ENCODE measurements at places on chromosomes 1 and 21.

DNA sequence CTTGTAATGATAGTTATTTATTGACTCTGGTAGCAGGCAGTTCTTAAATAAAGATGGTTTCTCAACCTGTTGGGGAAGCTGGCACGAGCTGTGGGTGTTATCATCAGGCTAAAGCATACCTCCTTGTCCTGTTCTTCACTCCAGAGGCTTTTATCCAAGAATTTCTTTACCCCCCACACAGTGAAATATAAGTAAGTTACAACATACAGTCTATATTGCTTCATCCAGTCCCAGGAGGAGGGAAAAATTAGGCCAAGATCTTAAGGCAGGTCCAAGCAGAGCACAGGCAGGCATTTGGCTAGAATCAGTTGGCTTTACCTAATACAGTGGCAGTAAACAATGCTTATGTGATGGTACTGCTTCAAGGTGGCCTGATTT lies 6.3 kb downstream of the TMEM81 start:
- DNase-seq, result no peak

DNA sequence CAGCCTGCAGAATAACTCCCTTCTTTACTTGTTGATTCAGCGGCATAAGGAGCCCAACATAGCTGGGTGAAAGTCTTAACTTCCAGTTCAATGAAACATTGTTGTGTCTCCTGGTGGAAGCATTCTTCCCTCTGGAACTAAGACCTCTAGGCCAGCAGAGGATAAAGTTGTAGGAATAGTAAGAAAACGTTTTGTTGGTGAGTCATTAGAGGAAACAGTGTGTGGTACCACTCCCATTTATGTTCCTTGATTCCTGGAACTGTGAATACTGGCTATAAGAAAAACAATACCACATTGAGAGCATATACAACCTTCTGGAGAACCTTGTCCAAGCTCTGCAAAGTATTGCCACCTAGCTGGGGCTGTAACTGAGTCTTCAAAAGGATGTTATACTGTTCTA lies 737.4 kb upstream of the ZP4 start:
- DNase-seq, result no peak

DNA sequence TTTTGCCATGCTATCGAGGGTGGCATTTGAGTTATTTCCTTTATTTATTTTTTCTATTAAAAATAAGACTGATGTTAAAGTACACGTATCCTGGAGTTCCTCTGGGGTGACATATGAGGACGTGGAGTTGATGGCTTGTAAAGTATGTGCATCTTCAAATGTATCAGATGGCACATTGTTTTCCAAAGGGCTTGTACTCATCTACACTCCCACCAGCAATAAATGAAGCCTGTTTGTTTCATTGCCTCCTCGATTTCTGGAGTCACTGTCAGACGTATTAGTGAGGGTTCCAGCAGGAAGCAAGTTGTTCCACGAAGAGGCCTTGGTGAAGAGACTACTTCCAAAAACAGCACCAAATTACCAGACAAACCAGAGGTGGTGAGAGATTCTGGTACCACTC lies 423.9 kb downstream of the NPHP4 start:
- DNase-seq, result peak; percentile 18

- DNase-seq, result no peak
These were observed 20.0 kb downstream of the SERTAD4 start for GRCh38 chr1:210252621-210253051.

DNA sequence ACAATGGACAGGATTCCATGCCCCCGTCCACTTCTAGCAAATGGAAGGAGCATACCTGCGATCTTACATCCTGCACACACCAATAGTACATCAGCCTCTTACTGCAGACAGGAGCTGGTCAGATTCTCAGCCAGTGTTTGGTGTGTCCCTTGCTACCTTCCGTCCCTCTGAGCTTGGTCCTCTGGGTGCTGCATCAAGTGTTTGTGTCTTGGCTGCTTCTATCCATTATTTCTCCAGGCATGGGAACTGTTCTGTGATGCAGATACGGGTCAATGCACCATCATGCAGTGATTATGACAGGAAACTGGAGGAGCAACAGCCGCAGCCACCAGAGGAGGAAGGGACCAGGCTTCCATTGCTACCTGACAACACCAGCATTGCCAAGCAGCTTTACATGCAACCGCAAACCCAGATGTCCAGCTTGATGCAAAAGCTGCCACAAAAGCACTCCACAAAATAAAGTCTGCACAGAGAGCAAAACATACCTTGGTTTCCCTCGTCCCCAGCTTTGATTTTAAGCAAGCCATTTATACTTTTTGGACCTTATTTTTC lies 21.9 kb upstream of the OVAAL start:
- DNase-seq, result no peak

GRCh38 chr1:160522136-160522535 lies 919 bp downstream of the SLAMF6 start:
- DNase-seq, result no peak

DNA sequence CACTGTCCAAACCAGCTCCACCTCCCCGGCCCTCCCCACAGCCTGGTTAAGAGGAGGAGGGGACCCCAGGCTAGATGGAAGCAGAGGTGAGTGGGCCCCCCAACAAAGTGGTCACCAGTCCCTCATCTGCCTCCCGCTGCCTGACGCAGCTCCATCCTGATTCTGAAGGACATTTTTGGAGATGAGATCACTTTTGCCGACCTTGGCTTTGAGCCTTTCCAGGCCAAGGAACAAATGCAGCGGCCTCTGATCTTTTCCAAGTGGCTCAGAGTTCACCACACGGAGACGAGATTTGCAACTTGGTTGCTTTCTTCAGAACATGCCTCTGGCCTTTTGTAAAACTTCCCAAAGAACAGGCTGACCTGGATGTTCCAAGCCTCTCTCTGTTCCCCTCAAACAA lies 223.1 kb downstream of the NPHP4 start:
- DNase-seq, result no peak

DNA sequence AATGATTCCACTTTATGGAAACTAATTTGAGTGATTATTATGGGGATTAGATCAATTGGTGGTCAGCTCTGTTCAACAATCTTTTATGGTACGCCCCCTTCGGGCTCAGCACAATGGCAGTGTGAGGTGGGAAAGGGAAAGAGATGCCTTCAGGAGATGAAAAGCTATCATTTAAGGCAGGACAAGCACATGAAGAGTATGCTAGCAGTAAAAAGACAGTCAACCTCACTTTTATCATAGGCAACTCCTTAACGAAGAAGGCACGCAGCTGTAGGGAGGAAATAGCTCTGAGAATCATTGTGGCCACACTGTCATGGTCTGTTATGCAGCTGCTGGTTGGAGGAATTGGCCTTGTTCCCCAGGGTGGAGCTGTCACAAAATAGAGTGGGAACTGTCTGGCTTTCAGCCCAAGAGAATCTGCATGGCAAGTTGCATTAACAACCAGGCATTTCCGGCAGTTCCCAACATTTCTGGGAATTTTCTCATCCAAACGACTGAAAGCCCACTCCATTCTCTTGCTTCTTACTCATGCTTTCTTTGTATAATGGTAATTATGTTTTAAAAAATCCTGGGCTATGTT lies 54.4 kb upstream of the BCL10 start:
- DNase-seq, result no peak

DNA sequence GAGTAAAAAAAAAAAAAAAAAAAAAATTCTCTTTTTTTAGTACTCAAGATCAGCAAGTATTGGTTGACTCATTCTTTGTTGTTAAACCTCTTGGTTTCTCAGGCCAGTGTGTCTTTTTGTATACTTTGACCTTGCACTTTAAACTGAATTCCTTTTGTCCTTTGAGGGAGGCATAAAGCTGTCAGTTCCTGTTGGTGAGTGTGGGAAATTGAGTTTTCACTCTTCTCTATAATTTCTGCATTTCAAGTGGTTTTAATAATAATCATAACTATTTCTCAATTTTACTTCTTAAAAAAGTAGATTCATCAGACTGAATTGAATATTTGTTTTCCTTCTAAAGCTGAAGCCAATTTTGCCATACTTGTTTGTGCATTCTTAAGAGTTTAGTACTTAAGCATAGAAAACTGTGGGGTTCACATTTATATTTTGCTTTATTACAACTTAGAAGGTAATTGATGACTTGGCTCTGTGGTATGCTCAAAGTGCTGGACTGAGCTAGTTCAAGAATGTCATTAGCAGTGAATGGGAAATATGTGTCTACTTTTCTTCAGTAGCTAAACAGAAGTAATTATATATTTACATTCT lies 43.4 kb downstream of the ITSN1 start:
- DNase-seq, result no peak

DNA sequence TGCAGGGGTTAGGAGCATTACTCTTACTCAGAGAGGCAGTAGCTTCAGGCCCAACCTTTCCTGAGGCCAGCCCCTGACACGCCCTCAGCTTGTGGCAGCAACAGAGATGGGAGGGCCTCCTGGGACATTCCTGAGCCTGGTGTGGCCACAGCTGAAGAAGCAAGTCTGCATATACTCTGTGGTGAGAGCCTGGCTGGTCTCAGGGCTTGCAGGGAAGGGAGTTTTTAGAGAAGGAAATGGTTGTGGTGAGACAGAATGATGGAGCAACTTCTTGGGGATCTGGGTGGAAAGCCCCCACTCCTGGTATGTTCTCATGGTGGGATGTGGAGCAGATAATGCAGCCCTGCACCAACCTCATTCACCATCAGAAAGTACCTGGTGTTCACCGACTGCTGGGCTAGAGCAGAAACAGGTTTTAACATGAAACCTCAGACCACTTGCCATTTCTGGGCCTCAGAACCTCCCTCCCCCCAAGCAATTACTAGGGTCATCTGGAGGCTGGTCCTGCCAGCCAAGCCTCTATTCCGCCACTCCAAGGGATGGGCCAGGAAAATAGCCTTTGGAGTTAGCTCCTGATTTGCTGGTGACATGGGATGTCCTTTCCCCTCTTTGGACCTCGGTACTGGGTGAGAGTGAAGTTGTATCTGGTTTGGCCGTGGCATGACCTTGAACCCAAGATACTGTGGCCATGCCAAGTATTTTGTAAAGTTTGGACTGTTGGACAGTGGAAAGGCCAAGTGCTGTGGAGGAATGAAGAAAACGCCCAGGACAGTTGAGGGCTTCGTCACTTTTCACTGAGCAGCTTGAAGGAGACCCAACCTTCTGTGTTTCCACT lies 28.1 kb upstream of the RNF19B start:
- peak; percentile 85 for DNase-seq

GRCh38 chr1:229897501-229897900 lies 169.5 kb upstream of the GALNT2 start:
- DNase-seq, result no peak

GRCh38 chr1:3785045-3785444 lies 11.3 kb downstream of the LRRC47 start:
- no peak for DNase-seq

DNA sequence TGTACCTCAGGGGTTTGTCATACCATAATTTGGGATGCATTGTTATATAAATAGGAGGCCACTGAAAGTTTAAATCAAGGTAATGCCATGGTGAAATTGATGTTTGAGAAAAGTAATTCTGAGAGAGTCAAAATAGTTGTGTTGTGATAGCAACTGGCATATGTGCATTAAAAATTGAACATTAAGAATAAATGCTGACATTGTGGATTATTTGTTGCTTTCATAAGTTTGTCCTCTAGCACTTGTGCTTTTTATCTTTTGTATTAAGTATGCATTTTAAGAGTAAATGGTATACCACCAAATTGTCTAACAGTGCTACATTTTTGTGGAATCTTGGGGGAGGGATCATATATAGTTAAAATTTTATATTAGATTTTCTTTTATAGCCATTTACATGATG lies 275.9 kb upstream of the CACYBP start:
- DNase-seq, result no peak

DNA sequence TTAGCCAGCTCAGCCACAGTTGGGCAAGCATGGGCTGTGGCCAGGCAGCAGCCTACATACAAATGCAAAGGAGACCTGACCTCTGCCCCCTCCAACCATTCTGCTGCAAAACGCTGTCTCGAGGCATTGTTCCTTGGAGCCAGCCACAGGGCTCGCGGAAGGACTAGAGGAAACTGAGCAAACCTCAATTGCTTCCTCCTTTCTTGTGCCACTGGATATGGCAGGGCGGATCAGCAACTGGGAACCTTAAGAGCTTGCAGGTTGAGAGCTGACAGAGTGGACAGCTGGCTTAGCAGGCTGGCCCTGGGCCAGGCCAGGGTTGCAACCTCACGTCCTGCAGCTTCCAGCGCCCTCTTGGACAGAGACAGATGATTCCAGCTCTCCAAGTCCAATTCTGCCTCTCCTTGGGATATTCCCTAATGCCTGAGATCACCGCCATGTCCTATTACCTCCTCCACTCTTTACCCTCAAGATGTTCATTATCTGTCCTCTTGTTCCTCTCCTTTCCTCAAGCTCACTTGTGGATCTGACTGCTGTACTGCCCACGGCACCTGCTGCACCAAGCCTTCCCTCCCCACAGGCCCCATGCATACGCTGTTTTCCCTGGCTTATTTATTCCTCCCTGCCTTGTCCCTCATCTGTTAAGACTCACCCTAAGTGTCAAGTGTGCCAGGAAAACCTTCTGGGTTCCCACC lies 67.5 kb downstream of the SDC3 start:
- no peak for DNase-seq

DNA sequence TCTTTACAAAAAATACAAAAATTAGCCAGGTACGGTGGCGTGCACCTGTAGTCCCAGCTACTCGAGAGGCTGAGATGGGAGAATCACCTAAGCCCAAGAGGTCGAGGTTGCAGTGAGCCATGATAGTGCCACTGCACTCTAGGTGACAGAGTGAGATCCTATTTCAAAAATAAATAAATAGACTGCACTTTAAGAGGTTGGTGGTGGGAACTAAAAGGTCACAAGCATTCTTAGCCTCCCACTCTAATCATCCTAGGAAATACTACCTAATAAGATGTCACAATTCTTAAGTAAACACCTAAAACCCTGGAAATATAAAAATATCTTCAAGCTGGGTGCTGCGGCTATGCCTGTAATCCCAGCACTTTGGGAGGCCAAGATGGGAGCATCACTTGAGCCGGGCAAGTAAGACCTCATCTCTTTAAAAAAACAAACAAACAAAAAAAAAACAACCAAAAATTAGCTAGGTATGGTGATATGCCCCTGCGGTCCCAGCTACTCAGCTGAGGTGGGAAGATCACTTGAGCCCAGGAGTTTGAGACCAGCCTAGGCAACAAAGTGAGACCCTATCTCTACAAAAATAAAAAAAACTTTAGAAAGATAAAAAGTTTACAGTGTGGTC lies 4.1 kb downstream of the DCAF8 start:
- DNase-seq, result no peak

DNA sequence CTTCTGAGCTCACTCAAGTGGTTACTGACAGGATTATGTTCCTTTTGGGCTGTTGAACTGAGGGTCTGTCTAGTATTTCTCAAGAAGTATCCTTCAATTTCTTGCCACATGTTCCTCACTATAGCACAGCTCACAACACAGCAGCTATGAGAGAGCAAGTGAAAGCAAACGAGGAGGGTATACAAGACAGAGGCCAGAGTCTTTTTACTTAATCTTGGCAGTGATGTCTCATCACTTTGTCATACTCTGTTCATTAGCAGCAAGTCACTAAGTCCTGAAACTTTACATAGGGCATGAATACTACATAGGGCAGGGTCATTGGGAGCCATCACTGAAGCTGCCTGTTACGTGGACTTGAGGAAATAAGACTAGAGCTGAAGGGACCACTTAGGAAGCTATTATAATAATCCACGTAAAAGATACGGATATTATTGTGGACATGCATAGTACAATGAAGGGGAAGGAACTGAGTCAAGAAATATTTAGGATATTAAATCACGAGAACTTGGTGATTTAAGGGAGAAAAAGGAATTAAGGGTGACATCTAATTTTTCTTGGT lies 63.7 kb downstream of the SLC30A7 start:
- no peak for DNase-seq

- DNase-seq, result no peak
These were observed 16.6 kb downstream of the MYOG start for GRCh38 chr1:203069030-203069747.

Measured in activated CD8-positive, alpha-beta memory T cell treated with anti-CD3 and anti-CD28 coated beads, Interleukin-2, amount 10 ng/mL, durations not matched to agents 7 days and 5 days (primary cell).